ENCODE measurements at places on chromosomes 13 and 19.

GRCh38 chr19:35138305-35138892, at the start of gene FXYD1:
TSS of gene FXYD1 (plus strand) at chr19:35138824. CDS start at chr19:35140080, 1,256 bp downstream.
- DNase-seq: no peak

DNA sequence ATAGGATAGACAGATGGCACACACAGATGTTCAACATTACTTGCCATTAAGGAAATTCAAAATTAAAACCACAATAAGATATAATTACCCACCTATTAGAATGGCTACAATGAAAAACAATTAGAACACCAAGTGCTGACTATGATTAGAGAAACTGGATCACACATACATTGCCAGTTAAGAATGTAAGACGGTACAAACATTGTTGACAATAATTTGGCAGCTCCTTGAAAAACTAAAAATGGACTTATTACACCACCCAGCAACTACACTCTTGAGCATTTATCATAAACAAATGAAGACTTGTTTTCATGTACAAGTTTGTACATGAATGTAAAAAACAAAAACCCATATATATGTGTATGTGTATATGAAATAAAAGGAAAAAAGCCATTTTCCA, 13.7 kb downstream of the ZNF461 start:
- no peak for DNase-seq

- no peak for DNase-seq
Observed at GRCh38 chr13:21242236-21242635, 65.8 kb downstream of the MRPL57 start.

- no peak for DNase-seq
Observed at GRCh38 chr13:25276748-25277147, 10.5 kb downstream of the MTMR6 start.

GRCh38 chr19:1848399-1849131, at the start of gene REXO1:
TSS of gene REXO1 (minus strand) at chr19:1848483. CDS start at chr19:1848358, 125 bp downstream.
- peak; percentile 97 for DNase-seq

GRCh38 chr13:101190337-101190736, 226.0 kb downstream of the NALCN start:
- no peak for DNase-seq

DNA sequence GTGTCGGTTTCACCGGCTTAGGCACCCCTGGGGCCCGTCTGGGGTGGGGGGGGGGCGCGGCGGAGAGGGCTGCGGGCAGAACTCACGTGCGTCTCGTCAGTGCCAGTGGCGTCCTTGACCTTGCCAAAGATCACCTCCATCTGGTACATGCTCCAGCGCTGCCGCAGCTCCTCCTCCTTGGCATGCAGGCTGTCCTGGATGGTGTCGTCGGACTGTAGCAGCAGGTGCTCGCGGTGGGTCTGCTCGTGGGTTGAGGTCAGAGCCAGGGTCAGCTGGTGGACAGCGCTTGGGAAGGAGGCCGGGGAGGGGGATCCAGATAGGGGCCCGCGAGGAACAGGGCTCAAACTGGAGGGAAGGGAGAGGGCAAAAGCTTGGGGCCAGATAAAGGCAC, 4.7 kb upstream of the RGL3 start:
- no peak for DNase-seq

DNA sequence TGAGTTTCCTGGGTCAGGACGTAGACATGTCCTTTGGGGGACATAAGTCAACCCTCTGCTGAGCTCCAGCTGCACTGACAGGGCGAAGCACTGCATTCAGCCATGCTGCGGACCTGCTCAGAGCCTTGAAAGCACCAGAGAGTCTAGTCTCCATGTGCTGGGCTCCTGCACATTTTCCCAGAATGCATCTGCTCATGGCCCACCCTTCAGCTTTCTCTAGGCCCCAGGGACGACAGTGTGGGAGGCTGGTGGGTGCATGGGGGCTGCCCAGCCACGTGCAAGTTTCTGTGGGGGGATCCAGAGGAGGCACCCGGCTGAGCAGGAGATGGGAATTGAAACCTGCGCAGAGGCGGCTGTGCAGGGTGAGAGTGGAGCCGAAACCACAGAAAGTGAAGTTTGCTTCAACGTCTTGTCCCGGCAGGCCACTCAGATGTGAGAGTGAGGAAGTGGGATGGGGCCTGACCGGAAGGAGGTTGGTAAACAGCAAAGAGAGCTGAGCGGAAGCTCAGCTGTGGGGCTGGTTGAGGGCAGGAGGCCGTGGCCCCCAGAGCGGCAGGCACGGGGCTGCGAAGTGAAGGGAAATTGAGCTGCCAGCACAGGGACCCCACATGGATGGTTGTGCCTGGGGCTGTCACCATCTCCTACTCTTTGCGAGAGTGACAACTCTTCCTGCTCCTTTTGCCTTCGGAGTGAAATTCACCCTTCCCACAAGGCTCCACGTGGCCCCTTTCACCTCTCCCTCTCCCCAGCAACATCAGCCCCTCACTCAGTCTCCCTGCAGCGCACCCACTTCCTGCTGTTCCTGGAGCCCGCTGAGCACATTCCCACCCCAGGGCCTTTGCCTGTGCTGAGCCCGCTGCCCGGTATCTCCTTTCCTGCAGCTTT, 11.8 kb downstream of the PGLS start:
- DNase-seq: peak; percentile 81

- no peak for DNase-seq
Observed at GRCh38 chr19:55866521-55866920, 30.2 kb downstream of the NLRP4 start.

- DNase-seq: no peak
Observed at GRCh38 chr13:44932171-44932849, 57.0 kb downstream of the NUFIP1 start.

DNA sequence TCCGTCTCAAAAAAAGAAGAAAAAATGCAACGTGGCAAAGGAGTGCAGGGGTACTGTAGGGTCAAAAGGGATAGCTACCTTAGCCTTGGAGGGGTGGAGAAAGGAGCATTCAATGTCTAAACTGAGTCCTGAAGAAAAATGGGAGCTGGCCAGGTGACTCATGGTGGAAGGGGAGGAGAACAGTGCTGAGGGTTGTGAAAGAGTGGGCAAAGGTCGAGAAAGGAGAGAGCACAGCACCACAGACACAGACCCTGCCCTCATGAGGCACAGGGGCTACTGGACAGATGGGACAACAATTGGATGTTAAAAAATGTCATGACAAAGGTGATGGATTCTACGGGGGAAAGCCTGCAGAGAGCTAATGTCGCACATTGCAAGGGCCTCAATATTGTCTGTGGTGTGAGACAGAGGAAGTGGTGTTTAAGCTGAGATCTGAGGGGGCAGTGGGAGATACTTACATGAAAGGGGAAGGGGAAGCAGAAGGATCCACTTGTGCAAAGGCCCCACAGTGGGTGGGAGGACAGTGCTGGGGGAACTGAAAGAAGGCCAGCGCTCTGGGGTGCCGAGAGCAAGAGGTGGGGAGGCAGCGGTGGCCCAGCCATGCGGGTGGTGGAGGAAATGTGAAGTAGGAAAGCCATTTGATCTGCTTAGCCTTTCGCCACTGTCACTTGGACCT, 42.9 kb upstream of the URAD start:
- peak; percentile 82 for DNase-seq

- DNase-seq: peak; percentile 85
Observed at GRCh38 chr13:49625392-49626079, 2.8 kb upstream of the ARL11 start.

DNA sequence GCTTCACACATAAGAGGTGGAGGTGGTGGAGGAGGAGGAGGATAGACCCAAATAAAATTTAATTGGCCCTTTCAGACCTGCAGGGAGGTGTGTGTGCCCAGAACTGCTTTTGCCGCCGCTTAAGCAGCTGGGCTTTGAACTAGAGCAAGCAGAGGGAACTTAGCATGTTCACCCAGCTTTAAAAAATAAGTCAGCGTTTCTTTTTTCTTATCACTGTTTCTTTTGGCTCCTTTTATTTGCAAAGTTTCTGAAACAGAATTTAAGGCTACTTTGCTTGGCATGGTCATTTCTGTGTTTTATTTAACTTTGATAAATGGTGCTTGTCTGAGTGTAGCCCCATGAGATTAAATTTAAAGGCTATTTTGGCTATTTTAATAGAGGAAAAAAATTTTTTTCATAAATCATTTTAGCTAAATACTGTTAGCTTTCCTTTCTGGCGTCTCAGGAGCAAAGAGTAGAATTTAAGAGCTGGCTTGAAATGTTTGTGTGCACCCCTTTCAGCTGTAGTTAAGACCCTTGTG, 43.3 kb upstream of the RNF113B start:
- DNase-seq: no peak

DNA sequence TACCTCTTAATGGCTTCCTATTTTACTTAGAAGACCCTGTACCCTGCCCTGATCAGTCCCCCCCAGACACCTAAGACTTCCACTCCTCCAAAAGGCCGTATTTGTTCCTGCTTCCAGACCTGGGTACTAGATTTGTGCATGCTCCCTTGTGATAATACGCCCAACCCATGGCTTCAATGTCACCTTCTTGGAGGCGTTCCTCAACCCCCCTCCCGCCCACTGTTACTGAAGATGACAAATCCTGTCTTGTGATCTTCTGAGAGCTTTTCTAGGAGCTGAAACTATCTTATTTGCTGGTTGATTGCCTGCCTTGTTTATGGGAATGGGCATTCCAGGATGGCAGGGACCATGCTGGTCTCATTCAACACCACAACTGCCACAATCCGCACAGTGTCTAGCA, 9.4 kb downstream of the SLC25A23 start:
- no peak for DNase-seq

DNA sequence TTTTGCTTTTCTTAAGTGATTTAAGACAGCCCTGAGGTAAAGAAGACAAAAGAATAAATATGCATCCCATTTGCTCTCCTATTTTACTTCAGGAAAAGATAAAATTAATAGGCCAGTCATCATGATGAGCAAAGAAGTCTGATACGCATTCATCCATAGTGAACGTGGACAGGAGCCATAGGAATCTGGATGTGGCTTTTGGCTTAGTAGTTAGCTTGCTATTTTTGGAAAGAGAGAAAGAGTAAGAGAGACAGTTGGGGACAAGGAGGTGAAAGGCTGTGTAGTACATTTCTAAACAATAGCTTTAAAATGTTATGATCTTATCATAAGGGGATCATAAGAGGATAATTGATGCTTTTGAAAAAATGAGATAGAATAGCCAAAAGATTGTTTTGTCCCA, 545.2 kb downstream of the IRS2 start:
- no peak for DNase-seq

DNA sequence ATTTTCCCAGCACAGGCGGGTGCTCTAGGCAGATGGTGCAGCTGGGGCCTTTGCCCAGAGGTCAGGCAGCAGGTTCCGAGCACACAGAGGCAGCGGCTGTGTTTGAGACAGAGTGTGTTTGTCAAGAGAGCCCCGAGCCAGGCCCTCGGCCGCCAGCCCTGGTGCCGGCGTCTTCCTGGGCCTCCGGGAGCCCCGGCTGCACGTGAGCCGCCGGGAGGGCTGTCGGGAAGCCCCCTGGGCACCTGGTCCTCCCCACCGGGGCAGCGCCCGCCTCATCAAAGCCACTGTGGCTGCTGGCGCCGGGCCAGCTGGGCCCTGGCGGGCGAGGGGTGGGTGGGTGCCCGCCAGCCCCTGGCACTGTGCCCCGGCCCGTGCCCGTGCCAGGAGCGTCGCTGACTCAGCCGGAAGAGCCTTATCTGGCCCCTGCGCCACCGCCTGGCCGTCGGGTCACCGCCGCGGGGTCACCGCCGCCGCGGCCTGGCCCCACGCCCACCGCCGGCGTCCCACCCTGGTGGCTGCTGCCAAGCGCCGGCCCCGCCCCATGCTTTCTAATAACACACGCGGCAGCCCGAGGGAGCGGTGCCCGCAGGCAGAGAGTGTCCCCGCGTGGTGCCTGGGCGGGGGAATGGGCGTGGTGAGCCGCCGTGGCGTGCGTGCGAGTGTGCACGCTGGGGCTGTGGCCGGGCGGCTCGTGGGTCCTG, 14.9 kb downstream of the ARID3A start:
- DNase-seq: peak; percentile 90

DNA sequence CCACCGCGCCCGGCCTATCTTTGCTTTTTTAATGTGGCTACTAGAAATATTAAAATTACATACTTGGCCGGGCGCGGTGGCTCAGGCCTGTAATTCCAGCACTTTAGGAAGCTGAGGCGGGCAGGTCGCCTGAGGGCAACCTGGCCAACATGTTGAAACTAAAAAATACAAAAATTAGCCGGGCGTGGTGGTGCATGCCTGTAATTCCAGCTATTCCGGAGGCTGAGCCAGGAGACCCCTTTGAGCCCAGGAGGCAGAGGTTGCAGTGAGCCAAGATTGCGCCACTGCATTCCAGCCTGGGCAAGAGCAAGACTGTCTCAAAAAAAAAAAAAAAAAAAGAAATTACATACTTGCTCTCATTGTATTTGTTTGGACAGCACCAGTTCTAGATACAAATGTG, 34.8 kb upstream of the DPRX start:
- DNase-seq: no peak

DNA sequence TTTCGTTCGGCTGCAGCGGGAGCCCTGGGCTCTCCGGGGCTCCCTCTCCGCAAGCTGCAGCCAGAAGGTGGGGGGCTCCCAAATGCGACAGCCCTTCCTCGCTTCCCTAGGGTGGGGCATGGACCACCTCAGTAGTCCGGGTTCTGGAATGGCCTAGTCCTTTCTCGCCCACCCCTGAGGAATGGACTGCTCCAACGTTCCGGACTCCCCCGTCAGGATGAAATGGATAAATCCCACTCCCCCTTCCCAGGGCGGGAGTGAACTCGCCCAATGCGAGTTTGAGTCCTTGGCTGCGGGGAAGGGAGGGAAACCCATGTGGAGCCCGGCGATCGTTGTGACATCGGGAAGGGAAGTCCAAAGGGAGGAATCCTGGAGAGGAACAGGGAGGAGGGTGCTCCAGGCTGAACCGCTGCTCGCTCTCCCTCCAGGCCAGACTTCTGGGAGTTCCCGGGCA, 5.5 kb downstream of the HRC start:
- peak; percentile 83 for DNase-seq

GRCh38 chr13:79018166-79018565, 359.2 kb upstream of the OBI1 start:
- DNase-seq: no peak

DNA sequence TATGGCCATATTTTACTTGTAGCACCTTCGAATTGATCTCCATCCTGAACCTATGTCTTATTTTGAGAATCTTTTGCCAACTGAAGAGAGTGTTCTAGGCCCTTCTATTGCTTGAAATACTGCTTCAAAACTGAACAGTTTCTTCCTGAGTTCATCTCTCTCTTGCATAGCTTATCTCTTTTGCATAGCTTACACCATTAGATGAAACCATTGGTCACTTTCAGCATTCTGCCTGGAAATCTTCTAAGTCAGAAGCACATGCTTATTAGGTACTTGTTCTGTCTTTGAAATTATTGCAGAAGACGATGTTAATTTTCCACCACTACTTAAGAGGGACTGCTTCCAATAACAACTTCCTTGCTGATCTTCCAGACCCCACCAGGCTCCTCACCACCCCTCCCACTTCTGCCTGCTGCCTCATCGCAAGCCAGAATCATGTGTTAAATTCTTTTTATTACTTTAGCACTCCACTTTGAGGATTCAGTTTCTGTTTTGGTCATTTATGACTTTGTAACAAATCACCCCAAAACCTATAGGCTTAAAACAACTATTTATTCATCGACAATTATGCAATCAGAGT, 122.4 kb upstream of the MAB21L1 start:
- no peak for DNase-seq
